ENCODE measurements at places on chromosomes 13 and 19.

DNA sequence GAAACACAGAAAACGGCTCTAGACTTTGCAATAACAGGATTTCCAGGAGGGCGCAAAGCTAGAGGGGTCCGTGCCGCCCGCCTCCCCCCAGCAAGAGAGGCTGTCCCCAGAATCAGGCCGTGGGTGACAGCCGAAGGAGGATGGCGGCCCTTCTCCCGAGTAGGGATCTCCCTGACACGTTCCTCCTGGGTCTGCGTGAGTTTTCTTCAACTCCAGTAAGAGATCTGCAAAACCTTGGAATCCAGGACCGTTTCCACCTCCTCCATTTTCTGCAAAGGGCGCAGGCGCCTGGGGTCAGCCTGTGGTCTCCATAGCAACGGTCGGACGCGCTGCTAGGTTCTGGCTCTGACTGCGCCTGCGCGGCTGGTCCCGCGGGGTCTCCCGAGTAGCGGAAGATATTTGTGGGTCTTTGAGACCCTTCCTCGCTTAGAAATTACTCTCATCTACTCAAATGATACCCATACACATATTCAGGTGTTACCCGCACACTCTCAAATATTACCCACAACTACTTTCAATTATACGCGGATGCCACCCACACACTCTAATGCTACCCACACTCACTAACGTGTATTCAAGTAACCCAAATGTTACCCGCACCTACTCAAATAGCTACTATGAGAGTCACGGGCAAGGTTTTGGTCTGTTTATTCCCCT lies 2.1 kb downstream of the PNMA8C start:
- peaks cover 65% of the 10 kb centered on the region for H3K27me3 ChIP-seq
- peak overlapping the region; percentile 30 for H3K4me3 ChIP-seq
- no peak for DNase-seq
- H3K4me1 ChIP-seq: peaks cover 30% of the 10 kb centered on the region
- no peaks in the 10 kb centered on the region for H3K36me3 ChIP-seq
- H3K27ac ChIP-seq: no peak overlapping the region

DNA sequence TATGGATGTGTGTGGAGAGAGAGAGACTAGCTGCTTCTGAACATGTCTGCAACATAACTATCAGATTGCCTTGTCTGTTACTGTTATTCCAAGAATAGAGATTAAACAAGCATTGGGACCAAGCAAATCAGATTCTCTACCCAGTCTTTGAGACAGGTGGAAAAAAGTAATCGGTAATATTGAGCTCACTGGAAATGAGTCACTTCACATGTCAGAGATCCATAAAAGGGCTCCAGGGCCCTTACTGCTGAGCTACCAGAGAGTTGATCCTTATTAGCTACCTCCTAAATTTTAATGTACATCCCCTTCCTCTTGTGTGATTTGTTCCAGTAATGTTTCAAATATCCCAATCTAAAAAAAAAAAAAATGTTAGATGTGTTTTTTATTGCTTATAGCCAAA lies 2118.0 kb downstream of the PCDH9 start:
- no peak overlapping the region for H3K27ac ChIP-seq
- DNase-seq: no peak
- H3K27me3 ChIP-seq: no peaks in the 10 kb centered on the region
- no peak overlapping the region for H3K4me3 ChIP-seq

- peak; percentile 53 for DNase-seq
- peak overlapping the region; percentile 18 for H3K27ac ChIP-seq
- H3K27me3 ChIP-seq: peaks cover 27% of the 10 kb centered on the region
- H3K36me3 ChIP-seq: peaks cover 10% of the 10 kb centered on the region
- peaks cover 40% of the 10 kb centered on the region for H3K4me1 ChIP-seq
- peak overlapping the region; percentile 42 for H3K4me3 ChIP-seq
These were observed 1.5 kb upstream of the TRAPPC5 start for GRCh38 chr19:7678971-7679751.

DNA sequence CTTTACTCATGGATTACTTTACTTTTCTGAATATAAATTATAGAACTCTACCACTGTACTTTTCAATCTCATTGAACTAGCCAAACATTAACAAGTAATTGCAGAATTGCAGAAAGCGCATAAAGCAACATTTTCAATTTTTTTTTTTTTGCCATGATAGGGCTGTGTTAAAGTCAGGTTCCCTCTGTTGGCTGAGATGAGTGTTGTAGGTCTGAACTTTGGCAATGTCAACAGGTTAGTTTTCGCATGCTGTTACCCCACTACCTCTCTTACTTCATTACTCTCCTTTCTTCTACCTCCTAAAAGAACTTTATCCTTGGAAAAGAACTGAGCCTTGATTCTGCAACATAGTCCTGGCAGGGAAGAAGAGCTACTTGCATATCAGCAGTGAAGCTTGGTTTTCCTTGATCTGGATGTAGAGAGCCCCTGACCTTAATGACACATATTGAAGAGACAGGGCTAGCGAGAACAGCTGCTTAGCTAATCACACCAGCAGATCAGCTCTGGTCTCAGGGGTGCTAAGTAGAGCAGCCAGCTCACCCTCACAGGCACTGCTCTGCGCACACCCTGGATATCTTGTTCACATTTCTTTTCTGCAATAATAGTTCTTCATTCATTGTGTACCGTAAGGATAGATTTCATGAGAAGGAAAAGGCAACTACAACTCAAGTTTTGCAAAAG lies 119.5 kb downstream of the FLT1 start:
- H3K4me3 ChIP-seq: no peak overlapping the region
- no peak for DNase-seq
- H3K27ac ChIP-seq: no peak overlapping the region
- H3K4me1 ChIP-seq: no peaks in the 10 kb centered on the region

DNA sequence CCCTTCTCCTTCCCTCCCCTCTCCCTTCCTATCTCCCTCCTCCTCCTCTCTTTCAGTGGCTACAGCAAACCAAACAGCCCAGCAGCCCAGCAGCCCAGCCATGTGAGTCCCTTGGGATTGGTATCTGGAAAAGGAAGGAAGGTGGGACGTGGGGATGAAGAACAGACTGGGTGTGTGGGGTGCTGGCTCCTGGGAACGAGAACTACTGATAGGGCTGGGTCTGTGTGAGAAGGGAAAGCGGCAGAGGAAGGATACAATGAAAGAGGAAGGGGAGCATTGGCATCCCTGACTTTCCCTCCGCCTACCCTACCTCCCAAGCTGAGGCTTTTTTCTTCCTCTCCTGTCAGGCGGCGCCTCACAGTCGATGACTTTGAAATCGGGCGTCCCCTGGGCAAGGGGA lies 863 bp downstream of the AURKC start:
- H3K36me3 ChIP-seq: no peaks in the 10 kb centered on the region
- DNase-seq: no peak
- no peaks in the 10 kb centered on the region for H3K4me1 ChIP-seq
- no peaks in the 10 kb centered on the region for H3K27me3 ChIP-seq
- no peak overlapping the region for H3K4me3 ChIP-seq

DNA sequence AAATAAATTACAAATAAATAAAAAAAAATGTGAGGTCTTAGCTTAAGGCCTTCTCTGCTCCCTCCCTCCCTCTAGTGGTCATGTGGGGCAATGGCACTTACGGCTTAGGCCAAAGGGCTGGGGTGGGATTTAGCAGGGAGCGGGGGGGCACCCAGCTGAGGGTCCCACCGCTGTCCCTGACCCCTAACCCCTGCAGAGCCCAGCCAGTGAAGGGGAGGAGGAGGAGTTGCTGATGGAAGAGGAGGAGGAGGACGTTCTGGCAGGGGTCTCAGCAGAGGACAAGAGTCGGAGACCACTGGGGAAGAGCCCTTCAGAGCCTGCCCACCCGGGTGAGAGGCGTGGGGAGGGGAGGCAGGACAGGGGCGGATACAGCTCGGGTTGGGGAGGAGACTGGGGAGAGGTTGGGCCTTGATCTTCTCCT lies 9.3 kb downstream of the MPND start:
- no peak overlapping the region for H3K27ac ChIP-seq
- H3K4me1 ChIP-seq: no peaks in the 10 kb centered on the region
- H3K27me3 ChIP-seq: no peaks in the 10 kb centered on the region
- no peak overlapping the region for H3K4me3 ChIP-seq

DNA sequence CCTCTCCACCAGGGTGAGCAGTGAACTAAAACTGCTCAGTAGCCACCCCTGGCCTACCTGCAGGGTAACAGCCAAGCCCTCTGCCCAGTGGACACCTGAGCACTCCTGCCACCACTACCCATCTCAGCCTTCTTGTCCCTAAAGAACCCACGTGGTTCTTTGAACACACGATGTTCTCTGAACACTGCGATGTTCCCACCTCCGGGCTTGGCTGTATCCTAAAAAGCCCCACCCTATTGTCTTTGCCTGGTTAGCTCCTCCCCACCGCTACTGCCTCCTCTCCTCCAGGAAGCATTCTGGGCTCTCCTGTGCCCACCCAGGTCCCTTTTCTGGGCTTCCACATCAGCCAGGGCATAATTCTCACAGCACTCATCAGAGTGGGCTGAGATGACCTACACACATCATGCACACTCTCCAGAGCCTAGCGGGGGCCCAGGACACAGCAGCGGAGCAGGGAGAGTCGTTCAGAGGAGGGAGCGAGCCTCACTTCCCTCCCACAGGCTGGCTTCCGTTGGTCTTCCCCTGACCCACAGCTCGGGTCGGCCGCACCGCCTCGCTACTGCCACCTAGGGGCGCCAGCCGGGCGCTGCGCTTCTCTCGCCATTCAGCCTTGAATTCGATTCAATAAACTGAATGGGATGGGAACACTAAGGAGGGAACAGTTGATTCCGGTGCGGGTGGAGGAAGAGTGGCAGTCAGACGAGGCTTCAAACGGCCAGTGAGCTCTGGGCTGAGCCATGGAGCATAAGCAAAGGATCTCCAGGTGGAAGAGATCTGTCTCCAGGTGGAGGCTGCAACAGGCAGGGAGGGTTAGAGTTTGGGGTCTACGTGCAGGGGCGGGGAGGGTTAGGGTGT lies 3.2 kb downstream of the ELAVL1 start:
- H3K27me3 ChIP-seq: no peaks in the 10 kb centered on the region
- peaks cover 31% of the 10 kb centered on the region for H3K36me3 ChIP-seq
- peak; percentile 70 for DNase-seq
- peak overlapping the region; percentile 82 for H3K4me3 ChIP-seq
- H3K4me1 ChIP-seq: peaks cover 40% of the 10 kb centered on the region

DNA sequence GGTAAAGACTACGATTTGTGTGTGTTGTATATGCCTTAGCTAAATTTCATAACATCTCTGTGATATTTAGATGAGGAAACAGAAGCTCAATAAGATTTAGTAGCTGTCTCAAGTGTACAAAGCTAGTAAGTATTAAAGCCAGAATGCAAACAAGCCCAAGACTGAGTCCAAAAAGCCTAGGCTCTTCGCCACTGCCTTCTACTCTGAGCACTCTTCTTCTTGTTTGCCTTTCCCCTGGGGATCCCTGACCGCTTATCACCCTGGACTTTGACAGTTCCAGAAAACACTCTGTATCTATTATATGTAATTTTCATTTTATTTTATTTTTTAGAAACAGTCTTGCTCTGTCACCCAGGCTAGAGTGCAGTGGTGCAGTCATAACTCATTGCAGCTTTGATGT lies 5.8 kb downstream of the TM9SF2 start:
- no peaks in the 10 kb centered on the region for H3K27me3 ChIP-seq
- H3K4me3 ChIP-seq: no peak overlapping the region
- H3K27ac ChIP-seq: no peak overlapping the region
- peaks cover 62% of the 10 kb centered on the region for H3K36me3 ChIP-seq
- no peak for DNase-seq
- H3K4me1 ChIP-seq: peaks cover 50% of the 10 kb centered on the region

GRCh38 chr13:99044764-99045163 lies 66.9 kb upstream of the DOCK9 start:
- peaks cover 83% of the 10 kb centered on the region for H3K4me1 ChIP-seq
- H3K27me3 ChIP-seq: no peaks in the 10 kb centered on the region
- peak overlapping the region; percentile 70 for H3K27ac ChIP-seq
- no peak overlapping the region for H3K4me3 ChIP-seq
- peaks cover 22% of the 10 kb centered on the region for H3K36me3 ChIP-seq

- no peak overlapping the region for H3K4me3 ChIP-seq
- H3K27ac ChIP-seq: no peak overlapping the region
- no peak for DNase-seq
- H3K4me1 ChIP-seq: peaks cover 31% of the 10 kb centered on the region
- no peaks in the 10 kb centered on the region for H3K27me3 ChIP-seq
These were observed 46.8 kb downstream of the LATS2 start for GRCh38 chr13:21014502-21015170.

- DNase-seq: no peak
- no peaks in the 10 kb centered on the region for H3K27me3 ChIP-seq
- H3K4me1 ChIP-seq: no peaks in the 10 kb centered on the region
- H3K36me3 ChIP-seq: no peaks in the 10 kb centered on the region
These were observed 49.9 kb downstream of the UGGT2 start for GRCh38 chr13:96003304-96003703.

GRCh38 chr13:47796816-47797215 lies 204.3 kb downstream of the SUCLA2 start:
- H3K4me1 ChIP-seq: no peaks in the 10 kb centered on the region
- H3K4me3 ChIP-seq: no peak overlapping the region
- no peaks in the 10 kb centered on the region for H3K27me3 ChIP-seq
- no peak for DNase-seq

DNA sequence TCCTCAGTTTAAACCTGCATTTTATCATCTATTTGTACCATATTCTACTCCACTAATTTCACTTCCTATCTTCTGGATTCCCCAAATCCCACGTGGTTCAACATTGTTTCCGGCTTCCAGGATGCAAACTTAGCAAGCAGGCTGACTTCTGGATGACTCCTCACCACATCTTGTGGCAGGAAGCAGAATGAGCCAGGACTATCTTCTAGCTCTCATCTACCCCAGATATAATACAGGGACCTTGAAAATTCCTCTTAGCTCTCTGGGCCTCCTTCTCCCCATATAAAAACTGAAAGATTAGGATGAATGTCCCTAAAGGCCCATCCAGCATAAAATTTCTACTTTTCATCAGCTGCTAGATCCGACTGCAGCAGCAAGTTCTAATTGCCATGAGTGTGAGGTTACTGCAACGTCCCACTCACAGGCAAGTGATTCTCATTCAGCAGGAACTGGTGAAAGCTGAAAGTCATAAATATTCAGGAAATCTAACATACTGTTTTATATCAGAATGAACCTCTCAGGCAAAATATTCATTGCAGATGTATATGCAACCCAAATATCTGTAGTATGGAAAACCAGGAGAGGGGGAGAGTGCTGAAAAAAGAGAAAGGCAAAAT lies 93.4 kb downstream of the KCTD12 start:
- no peak overlapping the region for H3K4me3 ChIP-seq
- DNase-seq: no peak
- H3K27me3 ChIP-seq: no peaks in the 10 kb centered on the region
- H3K4me1 ChIP-seq: no peaks in the 10 kb centered on the region
- no peaks in the 10 kb centered on the region for H3K36me3 ChIP-seq
- H3K27ac ChIP-seq: no peak overlapping the region

- H3K4me3 ChIP-seq: no peak overlapping the region
- peaks cover 5% of the 10 kb centered on the region for H3K27me3 ChIP-seq
- DNase-seq: no peak
- peaks cover 2% of the 10 kb centered on the region for H3K4me1 ChIP-seq
These were observed 25.7 kb downstream of the NOVA2 start for GRCh38 chr19:45947926-45948325.

DNA sequence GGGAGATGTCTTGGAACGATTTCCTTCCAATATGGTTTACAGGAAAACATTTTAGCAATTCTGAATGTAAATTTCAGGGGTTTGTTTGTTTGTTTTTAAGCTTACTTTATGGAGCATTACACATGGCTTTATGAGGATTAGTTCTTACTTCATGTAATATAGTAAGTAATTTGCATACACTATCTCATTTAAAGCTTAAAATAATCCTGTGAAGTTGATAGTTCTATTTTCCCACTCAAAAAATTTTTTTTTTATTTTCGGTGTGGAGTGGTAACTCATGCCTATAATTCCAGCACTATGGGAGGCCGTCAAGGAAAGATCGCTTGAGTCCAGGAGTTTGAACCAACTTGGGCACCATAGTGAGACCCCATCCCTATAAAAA lies 19.0 kb upstream of the KPNA3 start:
- H3K36me3 ChIP-seq: no peaks in the 10 kb centered on the region
- H3K4me1 ChIP-seq: no peaks in the 10 kb centered on the region
- peaks cover 28% of the 10 kb centered on the region for H3K27me3 ChIP-seq
- H3K27ac ChIP-seq: no peak overlapping the region
- no peak for DNase-seq

Data from activated T-helper 2 cell treated with anti-CD3 and anti-CD28 coated beads, Interferon-gamma antibody, Interleukin-2, Interleukin-4, amounts not matched to agents 10 μg/mL and 5 μg/mL and 100 μg/mL, durations not matched to agents 14 hours and 24 hours and 36 hours (primary cell).